SHP77 (cell line): ENCODE measurements at places on chromosomes 2 and 18.

DNA sequence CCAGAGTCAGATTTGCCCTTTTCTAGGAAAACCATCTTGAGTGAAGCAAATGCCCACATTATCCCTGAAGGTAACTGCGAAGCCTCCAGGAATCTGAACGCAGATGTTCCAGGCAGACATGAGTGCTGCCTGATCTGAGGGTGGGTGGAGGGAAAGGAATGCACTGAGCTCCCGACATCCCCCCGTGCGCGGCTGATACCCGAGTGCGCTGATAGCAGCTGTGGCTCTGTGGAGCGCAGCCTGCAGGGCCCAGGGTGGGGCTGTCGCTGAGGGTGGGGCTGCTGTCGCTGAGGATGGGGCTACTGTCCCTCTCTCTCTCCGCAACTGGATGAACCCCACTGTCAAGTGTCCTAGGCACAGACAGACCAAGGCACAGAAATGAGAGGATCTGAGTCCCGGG, 82.4 kb downstream of the GFPT1 start:
- no peak for DNase-seq

- no peak for DNase-seq
Measured at GRCh38 chr18:12819841-12820240, 64.2 kb downstream of the PTPN2 start.

- DNase-seq: no peak
Measured at GRCh38 chr2:25651066-25651465, 22.3 kb downstream of the DTNB start.

DNA sequence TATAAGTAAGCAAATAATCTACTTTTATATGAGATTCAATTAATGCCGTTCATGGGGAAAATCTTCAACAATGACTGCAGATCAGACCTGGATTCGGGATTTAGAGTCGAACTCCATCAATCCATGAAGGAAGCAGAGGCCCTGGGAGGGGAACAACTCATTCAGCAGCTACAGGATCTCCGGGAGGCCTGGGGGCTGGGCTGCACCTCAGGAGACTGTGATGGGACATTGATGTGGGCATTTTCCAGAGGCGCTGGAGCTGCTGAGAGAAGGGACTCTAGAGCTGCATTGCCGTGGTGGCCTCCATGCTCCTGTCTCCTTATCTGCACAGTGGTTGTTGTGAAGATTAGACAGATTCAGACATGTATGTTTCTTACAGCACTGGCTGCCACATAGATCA, 76.9 kb downstream of the MYT1L start:
- no peak for DNase-seq

- no peak for DNase-seq
Measured at GRCh38 chr2:216221811-216222210, 112.7 kb downstream of the XRCC5 start.

GRCh38 chr18:12907258-12907925, 23.4 kb upstream of the PTPN2 start:
- DNase-seq: no peak

GRCh38 chr2:48531141-48531648, 1.2 kb downstream of the STON1 start:
- no peak for DNase-seq

- DNase-seq: no peak
Measured at GRCh38 chr2:141641462-141641861, 489.4 kb downstream of the LRP1B start.

GRCh38 chr2:210527286-210527685, 29.1 kb upstream of the CPS1 start:
- DNase-seq: no peak

DNA sequence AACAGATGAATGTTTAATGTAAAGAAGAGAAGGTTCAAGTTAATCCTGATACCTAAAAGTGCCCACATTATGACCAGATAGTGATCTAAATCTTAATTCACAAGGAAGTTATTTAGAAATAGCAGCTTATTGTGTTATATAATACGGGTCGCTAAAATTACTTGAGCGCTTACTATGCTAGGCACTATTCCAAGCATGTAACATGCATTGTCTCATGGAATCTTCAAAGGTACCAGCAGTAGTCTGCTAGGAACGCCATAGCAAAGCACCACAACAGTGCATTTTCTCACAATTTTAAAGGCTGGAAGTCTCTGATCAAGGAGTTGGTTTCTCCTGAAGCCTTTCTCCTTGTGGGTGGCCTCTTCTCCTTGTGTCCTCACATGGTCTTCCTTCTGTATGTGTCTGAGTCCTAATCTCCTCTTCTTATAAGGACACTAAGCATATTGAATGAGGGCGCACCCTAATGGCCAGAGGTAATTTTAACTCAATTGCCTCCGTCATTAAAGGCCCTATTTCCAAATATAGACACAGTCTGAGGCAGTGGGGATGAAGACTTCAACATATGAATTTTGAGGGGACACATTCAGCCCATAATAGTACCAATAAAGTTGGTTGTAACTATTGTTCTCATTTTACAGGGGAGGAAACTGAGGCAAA, 118.4 kb downstream of the LRRC30 start:
- DNase-seq: no peak

GRCh38 chr18:6994771-6995430, 122.7 kb downstream of the LAMA1 start:
- DNase-seq: no peak
